Astrocyte (in vitro differentiated cells and primary cell): ENCODE measurements at places on chromosomes 4 and X.

GRCh38 chr4:47490550-47490949 is 5.5 kb downstream of the ATP10D start:
- DNase-seq, result peak; percentile 31

DNA sequence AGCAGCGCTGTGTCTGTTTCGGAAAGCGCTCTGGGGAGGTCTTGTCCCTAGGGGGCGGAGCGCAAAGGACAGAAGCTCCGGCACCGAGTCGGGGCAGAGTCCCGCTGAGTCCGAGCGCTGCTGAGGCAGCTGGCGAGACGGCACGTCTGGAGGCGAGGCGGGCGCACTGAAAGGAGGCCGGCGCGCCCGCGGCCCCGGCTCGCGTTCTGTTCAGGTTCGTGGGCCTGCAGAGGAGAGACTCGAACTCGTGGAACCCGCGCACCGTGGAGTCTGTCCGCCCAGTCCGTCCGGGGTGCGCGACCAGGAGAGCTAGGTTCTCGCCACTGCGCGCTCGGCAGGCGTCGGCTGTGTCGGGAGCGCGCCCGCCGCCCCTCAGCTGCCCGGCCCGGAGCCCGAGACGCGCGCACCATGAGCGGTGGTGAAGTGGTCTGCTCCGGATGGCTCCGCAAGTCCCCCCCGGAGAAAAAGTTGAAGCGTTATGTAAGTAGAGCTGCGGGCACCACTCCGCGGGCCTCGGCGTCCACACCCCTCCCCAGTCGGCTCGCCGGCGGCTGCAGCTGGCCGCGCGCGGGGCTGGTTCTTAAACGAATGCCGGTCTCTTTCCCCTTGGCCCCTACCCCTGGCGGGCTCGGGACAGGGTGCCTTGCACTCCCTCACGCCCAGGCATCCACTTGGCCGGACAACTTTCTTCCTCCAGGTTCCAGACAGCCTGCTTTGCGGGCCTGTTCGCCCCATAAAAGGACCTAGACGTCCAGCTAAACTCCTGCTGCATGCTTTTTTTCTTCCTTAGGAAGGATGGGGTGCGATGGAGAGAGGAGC is at the start of gene GAB1:
Gene GAB1, plus strand, starts transcription at position 96 of the 819 bp plus-strand sequence. Its CDS starts 313 bp downstream, at position 409.
- DNase-seq, result peak; percentile 73

DNA sequence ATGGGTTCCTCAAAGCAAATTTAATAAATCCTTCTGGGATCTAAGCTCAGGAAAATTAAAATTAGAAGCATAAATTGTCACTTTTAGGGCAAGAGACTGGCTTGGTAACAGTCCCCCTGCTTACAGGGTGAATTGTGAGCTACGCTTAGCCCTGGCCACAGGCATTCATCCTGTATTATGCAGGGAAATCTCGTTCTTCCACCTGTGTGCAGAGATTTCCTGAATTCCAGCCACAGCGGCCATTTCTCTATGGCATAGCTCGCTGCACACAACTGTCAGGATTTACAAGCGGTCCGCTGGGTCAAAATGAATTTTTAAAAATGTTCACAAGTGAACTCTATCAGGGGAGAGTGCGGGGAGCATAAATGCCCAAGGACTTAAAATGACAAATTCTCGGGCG is 111.9 kb downstream of the DCTD start:
- no peak for DNase-seq

- no peak for DNase-seq
Observed at GRCh38 chr4:100286636-100287035, 96.4 kb upstream of the DDIT4L start.

GRCh38 chr4:124899997-124900396 is 187.5 kb upstream of the ANKRD50 start:
- DNase-seq, result no peak

DNA sequence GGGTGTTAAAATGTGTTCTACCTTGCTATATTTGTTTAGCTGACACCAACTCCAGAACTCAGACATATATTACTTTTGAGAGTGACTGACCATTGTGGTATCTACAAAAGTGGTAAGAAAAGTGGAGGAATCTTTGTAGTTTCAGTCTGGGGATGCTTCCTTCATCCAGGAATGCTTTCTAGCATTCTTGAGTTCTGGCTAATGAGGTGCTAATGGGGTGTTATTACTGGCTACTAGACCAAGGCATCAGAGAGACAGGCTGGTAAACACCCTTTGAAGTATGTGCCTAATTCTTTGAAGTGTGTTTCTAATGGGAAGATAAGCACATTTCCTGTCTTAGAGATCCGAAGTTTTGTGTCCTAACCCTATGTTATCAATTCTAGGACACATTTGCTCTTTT is 310.4 kb downstream of the SPRY1 start:
- DNase-seq, result peak; percentile 41

DNA sequence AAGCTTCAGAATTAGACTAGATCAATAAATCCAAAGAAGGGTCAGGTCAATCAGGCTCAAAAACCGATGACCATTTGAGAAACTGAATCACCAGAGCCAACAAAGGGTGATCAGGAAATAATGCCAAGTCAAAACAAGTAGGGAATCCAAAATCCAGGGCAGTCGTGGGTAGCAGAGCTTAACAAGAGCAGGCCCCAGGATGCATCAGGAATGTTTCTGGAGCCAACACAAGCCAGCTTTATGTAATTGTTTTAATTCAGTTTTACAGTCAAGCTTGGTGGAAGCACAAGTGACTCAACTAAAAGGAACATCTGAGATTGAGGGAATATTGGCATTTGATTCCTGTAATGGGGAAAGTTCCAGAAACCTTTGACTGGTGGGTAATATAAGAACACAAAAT is 237.9 kb upstream of the EDA2R start:
- DNase-seq, result no peak

- DNase-seq, result no peak
Observed at GRCh38 chrX:53268173-53268572, 13.2 kb downstream of the IQSEC2 start.

DNA sequence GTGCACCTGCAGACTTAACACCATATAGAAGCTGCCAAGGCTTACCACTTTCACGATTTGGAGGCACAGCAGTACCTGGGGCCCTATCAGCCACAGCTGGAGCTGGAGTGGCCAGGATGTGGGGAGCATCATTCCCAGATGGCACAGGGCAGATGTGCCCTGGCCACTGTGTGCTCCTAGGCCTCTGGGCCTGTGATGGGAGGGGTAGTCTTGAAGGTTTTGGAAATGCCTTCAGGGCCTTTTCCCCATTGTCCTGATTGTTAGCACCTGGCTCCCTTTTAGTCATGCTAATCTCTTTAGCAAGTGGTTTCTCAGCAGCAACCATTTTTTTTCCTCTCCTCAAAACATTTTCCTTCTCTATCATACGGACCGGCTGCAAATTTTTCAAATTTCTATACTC is 490.2 kb downstream of the RAB28 start:
- no peak for DNase-seq

DNA sequence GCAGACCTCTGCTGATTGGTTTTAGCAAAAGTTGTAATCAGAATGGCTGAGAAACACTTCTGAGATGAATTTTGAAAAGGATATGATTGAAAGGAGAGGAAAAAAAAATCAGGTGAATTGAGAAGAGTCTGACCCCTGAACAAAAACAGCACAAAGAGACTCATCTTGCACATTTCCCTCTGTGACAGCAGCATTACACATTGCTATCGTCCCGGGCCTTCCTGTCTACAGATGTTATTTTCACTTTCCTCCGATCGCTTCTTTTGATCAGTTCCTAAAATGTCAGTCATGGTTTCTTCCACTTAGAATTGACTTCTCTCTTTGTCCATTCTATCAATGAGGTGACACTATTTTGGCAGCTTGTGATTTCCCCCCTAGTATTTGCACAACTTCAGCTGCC is 262.6 kb downstream of the GPC3 start:
- no peak for DNase-seq

DNA sequence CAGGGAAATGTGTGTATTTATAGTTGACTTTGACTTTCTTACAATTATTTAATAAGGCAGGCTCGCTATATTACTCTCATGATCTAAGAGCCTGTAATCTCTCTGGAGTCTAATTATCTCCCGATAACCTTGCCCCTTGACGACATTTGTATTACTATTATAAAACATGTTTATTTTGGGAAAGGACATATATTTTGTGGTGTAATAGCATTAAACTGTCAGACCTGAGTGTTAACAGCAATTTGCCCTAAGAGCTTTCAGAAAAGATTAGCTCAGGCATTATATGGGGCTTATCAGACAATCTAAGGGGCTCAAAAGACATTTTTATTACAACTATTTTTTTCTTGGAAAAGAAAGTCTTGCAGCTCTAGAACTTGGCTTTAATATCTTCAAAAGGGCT is 427.9 kb upstream of the SLIT2 start:
- DNase-seq, result no peak

- no peak for DNase-seq
Observed at GRCh38 chr4:100268789-100269188, 78.5 kb upstream of the DDIT4L start.
